ENCODE measurements at places on chromosomes 2 and 18. TPM values are rescaled to one million over a fixed set of nuclear protein-coding genes. Genes with fewer than 3 reads are reported as not detected.

DNA sequence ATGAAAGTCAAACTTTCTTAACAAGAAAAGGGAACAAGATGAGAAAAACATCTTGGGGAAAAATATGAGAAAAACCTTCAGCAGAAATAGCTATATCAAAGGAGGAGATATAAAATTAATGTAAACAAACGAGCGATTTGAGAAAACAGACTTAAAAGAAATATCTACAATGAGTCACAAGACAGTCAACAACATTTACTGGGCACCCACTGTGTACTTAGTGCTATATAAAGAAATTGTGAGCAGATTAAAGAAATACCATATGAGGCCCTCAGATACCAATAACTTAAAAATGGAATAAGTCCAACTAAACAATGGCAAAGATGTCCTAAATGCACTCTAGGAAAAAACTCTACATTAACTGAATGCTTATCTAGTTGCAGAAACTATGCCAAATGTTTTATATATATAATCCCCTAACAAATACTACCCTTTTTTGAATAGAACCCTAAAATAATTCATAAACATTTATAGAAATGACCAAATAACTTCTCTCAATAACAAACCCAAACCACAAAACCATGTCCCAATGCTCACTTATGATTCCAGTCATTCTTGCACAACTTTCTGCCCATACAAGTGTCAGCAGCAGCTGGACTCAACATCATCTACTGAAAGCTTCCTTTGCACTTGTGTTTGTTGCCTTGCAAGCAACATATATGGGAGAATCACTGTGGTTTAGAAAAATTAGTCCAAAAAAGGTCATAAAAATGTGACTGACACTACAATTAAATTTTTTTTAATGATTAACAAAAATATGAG lies 83.5 kb downstream of the COBLL1 start:
- DNase-seq: no peak

GRCh38 chr18:36149514-36150289 lies 20.0 kb downstream of the ELP2 start:
- DNase-seq: no peak

Gene KCNE4
- 5.3 TPM for polyA plus RNA-seq

- no peak for DNase-seq
Measured at GRCh38 chr2:132439703-132440398, 23.2 kb downstream of the GPR39 start.

DNA sequence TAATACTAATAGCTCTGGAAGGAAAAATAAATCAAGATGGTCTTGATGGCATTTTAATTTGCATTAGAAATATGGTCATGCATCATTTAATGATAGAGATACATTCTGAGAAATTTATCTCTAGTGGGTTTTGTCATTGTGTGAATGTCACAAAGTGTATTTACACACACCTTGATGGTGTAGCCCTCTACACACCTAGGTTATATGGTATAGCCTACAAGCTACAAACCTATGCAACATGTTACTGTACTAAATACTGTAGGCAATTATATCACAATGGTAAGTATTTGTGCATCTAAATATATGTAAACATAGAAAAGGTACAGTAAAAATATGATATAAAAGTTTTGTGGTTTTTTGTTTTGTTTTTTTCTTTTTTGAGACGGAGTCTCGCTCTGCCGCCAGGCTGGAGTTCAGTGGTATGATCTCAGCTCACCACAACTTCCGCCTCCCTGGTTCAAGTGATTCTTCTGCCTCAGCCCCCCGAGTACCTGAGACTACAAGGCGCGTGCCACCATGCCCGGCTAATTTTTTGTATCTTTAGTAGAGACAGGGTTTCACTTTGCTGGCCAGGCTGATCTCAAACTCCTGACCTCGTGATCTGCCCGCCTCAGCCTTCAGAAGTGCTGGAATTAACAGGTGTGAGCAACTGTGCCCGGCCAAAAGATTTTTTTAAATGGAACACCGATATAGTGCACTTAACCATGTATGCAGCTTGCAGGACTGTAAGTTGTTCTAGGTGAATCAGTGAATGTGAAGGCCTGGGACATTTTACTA lies 83.7 kb upstream of the UBXN4 start:
- no peak for DNase-seq

Gene SNTG2
- polyA plus RNA-seq: 0.51 TPM

DNA sequence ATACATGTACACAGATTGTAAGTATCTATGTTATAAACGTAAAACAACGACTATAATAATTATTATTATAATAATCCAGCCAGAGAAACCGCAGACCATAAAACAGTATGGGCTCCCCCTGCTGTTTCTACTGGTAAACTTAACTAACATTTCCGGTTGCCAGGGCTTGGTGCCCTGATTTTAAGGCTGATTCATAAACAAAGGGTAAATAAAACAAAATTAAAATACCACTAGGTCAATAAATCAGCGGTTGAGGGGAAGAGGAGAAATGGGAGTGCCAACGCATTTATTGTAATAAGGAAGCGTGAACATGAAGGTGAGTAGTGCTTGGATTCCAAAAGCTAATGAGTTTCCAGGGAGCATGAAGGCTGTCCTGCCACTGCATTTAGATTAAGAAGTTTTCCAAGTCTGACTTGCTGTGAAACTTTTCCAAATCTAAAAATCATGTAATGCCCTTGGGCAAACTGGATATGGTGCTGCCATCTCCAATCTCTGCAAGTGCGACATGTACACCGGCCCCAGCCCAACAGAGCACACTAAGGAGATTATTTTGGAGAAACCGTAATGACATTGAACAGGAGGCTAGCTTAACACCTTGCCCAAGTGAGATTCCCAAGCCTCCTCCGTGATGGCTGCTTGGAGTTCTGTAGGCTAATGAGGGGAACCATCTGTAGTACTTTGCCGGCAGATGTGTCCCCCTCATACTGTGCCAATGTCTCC lies 50.7 kb upstream of the HNRNPA3 start:
- no peak for DNase-seq

- no peak for DNase-seq
Measured at GRCh38 chr2:33123216-33123615, 176.5 kb downstream of the LTBP1 start.

DNA sequence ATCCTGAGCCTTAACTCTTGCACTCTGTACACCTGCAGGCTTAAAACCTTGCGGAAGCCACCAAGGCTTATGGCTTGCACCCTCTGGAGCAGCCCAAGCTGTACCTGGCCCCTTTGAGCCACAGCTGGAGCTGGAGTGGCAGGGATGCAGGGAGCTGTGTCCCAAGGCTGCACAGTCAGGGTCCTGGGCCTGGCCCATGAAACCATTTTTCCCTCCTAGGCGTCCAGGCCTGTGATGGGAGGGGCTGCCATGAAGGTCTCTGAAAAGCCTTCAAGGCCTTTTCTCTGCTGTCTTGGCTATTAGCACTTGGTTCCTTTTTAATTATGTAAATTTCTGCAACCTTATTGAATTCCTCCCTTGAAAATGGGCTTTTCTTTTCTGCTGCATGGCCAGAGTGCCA lies 56.4 kb downstream of the FAM124B start:
- DNase-seq: no peak

Gene IL36G
- polyA plus RNA-seq: 0.10 TPM

Gene IWS1
- polyA plus RNA-seq: 73.5 TPM

Gene KCNF1
- polyA plus RNA-seq: 1.0 TPM

- no peak for DNase-seq
Measured at GRCh38 chr2:133139847-133140533, 428.3 kb downstream of the NCKAP5 start.

- DNase-seq: no peak
Measured at GRCh38 chr2:25740810-25741381, 67.5 kb upstream of the DTNB start.

DNA sequence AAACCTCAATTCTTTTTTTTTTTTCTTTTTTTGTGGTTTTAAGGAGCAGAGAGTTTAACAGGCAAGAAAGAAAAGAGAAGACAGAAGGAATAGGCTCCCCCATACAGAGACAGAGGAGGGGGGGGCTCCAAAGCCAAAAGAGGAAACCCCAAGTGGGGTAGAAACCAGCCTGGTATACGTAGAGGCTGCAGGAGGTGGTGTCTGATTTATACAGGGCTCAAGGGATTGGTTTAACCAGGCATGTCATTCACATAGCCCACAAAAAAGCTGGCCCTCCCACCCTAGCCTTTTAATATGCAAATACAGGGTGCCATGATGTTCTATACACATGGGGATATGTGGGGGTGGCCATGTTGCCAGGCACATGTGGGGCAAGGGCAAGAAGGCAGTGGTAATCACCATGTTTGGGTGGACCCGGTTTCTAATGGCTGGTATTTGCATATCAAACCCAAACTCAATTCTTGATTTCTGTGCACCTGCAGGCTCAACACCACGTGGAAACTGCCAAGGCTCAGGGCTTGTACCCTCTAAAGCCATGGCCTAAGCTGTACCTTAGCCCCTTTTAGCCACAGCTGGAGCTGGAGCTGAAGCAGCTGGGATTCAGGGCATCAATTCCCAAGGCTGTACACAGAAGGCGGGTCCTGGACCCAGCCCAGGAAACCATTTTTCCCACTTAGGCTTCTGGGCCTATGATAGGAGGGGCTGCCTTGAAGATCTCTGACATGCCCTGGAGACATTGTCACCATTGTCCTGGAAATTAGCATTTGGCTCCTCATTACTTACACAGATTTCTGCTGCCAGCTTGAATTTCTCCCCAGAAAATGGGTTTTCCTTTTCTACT lies 170.3 kb downstream of the MAIP1 start:
- DNase-seq: peak; percentile 64

- no peak for DNase-seq
Measured at GRCh38 chr2:97779141-97779540, 65.8 kb downstream of the ZAP70 start.

GRCh38 chr2:173989884-173990215 lies 24.7 kb upstream of the SP3 start:
- DNase-seq: no peak

GRCh38 chr2:44793322-44793870 lies 148.1 kb upstream of the SIX3 start:
- no peak for DNase-seq

DNA sequence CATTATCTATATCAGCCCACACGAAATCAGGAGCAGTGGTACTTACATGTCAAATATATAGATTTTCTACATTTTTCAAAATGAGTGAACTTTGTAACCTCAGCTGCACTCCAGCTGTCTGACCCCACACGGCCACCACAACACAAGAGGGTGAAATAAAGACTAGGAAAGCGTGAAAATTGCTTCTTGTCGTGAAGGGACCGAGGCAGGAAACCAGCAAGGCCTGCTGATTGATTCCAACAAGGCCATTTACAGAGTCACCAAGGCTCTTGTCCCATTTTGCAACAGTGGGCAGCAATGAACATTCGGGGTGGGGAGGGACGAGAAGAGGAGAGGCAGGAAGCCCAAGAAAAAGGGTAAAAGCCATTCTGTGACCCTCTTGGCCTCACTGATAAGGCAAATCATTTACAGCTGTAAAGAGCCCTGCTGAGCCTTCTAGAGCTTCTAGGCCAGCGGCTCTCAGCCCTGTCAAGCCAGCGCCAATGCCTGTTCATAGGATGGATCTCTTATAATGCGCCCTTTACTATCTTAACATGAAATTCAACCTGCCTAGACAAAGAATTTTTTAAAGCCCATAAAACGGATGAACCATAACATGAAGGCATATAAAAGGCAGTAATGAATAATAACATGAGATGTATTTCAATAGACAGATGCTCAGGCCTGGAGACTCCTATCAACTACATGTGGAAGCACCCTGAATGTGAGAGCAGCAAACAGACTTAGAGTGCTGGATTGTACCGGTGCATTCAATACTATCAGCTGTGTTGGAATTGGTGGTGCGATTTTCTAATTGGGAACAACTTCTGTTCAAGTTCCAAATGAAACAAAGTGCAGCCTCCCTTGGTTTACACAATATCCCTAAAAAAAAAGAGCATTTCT lies 269.0 kb downstream of the CDCA7 start:
- DNase-seq: no peak

DNA sequence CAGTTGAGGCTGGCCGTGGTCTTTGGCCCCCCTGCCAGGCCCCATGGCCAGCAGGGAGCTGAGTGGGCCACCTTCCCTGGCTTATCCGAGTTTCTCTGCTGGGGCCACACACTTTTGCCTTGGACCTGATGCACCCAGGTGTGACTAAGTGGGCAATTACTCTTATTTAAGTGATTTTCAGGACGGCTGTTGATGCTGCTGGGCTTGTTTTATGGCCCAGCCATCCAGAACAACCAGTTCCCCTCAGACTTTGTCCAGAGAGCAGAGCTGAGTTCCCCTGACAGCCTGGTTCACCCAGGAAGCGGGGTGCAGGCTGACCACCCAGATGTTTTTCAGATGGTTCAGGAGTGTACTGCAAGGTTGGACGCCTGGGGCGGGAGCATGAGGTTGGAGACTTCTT lies 68.8 kb downstream of the GLI2 start:
- no peak for DNase-seq

DNA sequence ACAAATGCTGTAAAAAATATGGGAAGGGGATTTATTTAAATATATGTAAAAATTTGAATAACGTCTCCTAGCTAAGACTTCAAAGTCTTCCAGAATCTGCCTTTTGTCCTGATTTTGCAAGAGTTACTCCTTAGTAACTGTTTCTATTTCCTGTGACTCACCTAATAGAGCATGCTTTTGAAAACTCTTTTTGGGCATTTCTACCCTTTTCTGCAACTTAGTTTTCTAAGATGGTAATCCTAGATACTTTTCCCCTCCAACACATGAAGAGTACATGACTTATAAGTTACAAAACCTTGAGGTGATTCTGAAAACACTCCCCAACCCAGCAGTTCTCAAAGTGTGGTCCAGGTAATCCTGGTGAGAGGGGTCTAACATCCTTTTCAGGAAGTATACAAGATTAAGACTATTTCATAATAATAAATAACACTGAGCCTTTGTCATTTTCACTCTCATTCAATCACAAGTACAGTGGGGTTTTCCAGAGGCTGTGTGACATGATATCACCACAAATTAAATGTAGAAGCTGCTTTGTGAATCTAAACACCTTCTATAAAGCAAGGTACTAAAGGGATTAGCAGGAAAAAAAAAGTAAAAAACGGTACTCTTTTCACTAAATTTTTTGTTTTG lies 31.9 kb downstream of the PPP4R3B start:
- no peak for DNase-seq

Gene GLI2
- polyA plus RNA-seq: 22.4 TPM

GRCh38 chr2:200463452-200463851 lies 46.4 kb downstream of the KCTD18 start:
- DNase-seq: no peak

- DNase-seq: no peak
Measured at GRCh38 chr18:24002479-24002878, 12.1 kb upstream of the TTC39C start.

Gene CD8B2
- 0.24 TPM for polyA plus RNA-seq

- DNase-seq: no peak
Measured at GRCh38 chr2:172155752-172156151, 53.1 kb upstream of the DLX2 start.

DNA sequence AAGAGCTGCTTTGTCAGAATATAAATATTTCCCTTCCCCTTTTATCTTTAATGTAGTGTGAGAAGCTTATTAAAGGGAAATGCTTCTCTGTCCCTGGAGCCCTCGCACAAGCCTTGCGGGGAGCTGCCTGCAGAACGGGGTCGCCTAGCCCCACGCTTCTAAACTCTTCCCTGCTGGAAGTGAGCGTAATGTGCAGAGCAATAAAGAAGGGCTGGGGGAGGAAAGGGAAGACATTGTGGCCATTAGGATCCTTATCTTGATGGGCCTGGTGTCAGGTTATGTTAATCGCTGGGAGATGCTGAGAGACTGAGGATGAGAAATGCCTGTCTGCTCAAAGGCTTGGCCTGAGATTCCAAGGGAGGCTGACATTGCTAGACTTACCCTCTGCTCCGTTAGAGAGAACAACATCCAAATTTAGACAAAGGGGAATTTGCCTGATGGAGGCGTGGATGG lies 18.9 kb upstream of the FZD7 start:
- DNase-seq: peak; percentile 76

- DNase-seq: no peak
Measured at GRCh38 chr18:28256166-28256565, 79.2 kb upstream of the CDH2 start.

- no peak for DNase-seq
Measured at GRCh38 chr2:121085801-121086200, 199.2 kb downstream of the TFCP2L1 start.

Gene CRYGA
- polyA plus RNA-seq: not detected
